OCI-LY7 (cell line): ENCODE measurements at places on chromosomes 13 and 19.

DNA sequence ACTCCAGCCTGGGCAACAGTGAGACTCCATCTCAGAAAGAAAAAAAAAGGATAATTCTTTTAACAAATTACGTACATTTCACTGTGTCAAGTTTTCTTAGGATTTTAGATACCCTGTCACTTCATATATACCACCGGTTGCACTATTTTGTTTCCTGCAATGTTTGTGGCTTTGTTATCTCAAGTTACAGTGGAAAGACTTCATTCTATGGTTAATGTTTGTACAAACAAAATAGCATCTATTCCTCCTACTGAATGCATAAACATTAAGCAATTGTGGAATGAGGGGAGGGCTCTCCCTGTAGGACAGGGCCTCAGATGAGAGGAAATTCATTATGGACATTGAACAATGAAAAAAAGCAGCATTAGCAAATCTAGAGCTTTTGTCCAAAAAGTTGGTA lies 120.1 kb downstream of the DNAJC3 start:
- no peak for DNase-seq

DNA sequence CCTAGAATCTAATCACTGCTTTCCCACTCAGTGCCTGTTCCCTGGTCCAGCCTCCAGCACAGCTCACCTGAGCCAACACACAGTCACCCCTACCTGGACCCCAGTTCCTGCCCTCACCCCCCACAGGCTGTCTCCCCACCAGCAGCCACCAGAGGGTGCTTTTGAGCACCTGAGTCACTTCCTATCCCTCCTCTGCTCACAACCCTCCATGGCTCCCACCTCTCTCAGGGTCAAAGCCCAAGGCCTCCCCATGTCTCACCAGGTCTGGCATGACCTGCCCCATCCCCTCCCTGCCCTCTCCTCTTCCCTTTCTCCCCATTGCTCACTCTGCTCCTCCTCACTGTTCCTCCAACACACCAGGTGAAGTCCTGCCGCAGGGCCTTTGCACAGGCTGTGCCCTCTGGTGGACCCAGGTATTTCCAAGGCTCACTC lies 7.1 kb upstream of the DPP9 start:
- DNase-seq = peak; percentile 45

- DNase-seq = peak; percentile 43
These were observed 536 bp downstream of the UBA2 start for GRCh38 chr19:34428549-34429285.

DNA sequence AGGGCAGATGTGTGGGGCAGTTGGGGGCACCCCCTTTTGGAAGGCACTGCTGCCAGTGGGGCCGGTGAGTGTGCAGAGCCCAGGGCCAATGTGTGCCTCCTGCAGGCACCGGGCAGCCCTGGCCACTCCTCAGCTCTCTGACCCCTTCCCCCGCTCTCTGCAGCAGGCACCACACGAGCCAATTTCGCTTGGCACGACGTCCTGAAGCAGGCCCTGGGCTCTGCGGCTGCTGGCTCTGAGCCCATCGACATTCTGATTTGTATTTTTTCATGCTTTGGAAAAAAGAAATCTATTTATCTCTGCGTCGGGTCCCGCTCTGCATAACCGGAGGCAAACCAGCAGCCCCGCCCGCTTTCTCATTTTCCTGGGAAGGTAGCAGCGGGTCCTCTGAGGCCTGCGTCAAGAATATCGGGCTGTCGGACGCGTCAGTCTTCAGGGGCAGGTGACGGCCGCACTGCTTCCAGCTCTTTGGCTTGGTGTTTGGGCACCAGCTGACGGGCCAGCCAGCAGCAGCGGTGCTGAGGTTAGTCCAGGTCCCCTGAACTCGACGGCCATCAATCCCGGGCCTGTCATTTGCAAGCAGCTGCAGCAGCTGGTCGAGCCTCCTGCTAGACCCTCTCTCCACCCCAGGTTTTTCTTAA lies 134.3 kb downstream of the KDM4B start:
- DNase-seq = no peak

DNA sequence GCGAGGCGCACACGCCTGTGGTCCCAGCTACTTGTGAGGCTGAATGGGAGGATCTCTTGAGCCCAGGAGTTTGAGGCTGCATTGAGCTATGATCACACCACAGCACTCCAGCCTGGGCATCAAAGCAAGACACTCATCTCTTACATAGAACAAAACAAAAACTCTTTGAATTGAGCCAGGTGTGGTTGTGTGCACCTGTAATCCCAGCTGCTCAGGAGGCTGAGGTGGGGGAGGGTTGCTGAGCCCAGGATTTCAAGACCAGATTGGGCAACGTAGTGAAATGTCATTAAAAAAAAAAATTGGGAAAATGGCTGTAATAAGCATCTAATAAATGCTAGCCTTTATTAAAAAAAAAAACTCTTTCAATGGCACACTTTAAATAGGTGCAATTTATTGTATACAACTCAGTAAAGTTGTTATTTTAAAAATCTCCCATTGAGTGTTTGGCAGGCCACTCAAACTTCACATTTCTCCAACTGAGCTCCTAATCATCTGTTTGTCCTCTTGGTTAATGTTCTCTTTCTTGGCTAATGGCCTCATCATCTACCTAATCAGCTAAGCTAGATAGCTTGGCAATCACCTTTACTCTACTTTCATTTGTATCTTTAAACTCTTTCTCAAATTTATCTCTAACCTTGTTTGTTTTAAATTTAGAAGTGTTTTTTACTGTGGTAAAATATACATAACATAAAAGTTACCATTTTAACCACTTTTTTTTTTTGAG lies 28.1 kb upstream of the HMGB1 start:
- DNase-seq = peak; percentile 12

GRCh38 chr19:51621178-51621577 lies 9.0 kb downstream of the SIGLEC5 start:
- DNase-seq = peak; percentile 65
